ENCODE measurements at places on chromosomes 4 and X.
A peak's percentile ranks its signal among the peaks of the same experiment; 100 is the strongest.

GRCh38 chr4:2168469-2169319, 73.2 kb downstream of the HAUS3 start:
- peak; percentile 62 for DNase-seq

DNA sequence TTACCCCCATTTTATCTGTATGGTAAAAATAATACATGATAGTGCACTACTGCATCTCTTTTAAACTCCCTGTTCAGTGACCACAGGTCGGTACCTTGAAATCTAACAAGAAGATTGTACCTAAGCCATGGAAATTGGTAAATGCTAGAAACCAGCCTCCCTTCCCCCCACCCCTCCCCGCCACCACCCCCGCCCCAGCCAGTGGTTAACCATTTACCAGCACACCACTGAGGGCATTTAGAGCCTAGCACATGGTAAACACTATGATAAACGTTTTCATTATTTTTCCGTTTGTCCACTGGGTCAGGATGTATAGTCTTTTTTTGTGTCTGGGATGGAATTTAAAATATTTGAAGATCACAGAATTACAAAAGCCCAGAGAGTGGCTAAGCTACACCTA, 703 bp upstream of the FTSJ1 start:
- DNase-seq = no peak

- DNase-seq = no peak
These were observed 4.1 kb upstream of the PPBP start for GRCh38 chr4:73992050-73992449.

DNA sequence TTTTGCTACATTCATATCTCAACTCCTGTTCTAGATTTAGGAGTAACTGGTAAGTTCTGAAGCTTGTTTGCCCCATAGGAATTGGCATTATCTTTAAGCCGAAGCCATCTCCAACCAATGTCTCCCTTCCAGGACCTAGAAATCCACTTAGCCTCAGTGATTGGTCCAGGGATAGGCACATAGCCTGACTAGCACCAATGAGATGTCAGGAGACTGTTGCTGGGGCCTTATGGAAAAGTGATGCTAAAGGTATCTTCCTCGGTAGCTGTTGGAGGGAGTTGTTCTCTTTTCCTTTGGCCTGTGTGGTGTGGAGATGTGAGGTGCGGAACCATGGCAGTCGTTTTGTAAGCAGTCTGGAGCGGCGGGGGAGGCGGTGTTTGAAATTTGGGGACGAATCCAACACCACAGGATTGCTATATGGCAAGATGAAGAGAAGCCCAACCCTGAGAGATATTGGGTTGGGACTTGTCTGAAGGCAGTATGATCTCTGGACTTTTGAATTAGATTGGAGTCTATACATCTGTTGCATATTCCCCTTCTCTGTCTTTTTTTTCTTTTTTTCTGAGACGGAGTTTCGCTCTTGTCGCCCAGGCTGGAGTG, 109.8 kb upstream of the ATP6AP2 start:
- no peak for DNase-seq

GRCh38 chr4:107036584-107037198, 578 bp upstream of the DKK2 start:
- no peak for DNase-seq

DNA sequence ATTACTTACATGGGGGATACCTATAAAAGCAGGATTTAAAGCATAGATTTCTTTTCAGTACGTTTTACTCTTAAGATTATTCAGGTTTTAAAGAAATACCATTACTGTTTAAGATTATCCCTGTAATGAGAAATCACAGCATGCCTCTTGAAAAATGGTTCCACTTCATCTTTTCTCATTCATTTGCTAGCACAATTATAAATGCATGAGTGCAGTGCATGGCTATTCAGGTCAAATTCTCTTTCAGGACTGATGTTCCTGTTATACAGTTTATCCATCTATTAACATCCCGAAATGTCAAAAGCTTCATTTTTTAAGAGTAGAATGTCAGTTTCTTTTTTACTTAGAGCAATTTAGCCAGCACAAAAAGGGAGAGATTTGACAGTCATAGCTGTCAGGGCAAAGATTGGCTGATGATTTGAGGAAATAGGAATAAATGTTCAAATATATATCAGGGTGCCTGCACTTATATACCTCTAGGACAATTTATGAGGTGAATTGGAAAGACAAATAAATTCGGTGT, 135.2 kb downstream of the ADGRL3 start:
- no peak for DNase-seq

DNA sequence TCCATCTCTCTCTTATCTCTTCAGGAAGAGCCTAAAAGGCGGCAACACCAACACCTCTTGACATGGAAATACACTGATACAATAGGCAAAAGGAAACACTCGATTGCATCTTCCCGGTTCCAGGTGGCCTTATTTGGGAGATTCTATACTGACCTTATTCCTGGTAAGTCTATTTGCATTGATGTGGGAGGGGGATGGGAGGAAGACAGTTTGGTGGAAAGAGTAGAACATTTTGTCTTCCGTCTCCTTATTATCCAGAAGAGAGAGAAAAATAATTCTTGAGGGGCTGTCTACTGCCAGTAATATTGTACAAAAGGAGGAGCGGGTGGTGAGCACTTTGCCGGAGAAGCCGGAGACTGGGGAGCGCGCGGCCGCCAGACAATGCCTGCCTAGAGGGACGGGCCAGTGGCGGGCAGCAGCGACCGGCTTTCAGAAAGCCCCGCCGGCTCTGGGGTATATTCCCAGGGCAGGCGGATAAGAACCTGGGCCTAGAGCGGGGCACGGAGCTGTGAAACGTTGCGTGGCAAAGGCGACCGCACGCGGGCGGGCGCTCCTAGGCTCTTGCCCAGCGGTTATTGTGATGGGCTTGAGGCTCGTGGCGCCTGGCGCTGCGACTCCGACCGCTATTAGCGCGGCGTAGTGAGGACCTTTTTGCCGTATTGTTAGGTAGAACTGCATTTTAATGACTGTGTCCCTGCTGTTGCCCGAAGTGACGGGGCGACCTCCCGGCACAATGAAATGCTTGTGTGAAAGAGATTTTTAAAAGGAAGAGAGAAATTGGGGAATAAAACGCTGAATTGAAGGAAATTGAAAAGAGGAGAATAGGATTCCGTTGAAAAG, 518 bp downstream of the PRDM8 start:
- DNase-seq = no peak

DNA sequence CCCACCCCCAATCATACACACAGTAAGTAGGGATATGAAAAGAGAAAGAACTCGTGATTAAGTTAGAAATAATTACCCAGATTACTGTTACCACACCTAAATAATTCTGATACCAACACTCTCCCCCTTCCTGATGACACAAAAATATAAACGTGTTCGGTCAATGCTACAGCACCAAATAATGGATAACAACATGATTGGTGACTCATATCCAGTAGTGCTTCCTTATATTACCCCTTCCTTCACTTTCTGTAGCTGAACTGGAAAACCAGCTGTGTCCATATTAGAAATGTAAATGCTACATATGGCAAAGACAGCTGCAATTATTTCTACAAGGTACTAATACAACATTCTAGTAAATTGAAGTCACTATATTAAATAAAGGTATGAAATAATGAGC, 20.8 kb downstream of the EIF4E start:
- DNase-seq = no peak

- no peak for DNase-seq
These were observed 58.7 kb upstream of the KDR start for GRCh38 chr4:55183926-55184599.

DNA sequence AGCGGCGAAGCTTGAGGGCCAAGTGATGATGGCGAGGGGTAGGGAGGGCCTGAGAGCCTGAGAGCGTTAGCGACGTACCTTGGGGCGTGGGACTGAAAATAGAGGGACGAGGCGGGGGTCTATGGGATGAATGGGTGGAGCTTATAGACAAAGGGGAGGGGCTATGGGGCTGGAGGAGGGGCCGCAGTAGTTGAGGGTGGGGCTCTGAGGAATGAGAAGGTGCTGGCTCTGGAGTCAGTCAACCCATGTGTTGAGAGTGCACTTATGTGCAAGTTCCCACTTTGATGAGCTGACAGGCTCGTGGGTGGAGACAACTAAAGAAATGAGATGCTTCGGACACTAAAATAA, 488 bp downstream of the TBC1D25 start:
- DNase-seq = peak; percentile 61

DNA sequence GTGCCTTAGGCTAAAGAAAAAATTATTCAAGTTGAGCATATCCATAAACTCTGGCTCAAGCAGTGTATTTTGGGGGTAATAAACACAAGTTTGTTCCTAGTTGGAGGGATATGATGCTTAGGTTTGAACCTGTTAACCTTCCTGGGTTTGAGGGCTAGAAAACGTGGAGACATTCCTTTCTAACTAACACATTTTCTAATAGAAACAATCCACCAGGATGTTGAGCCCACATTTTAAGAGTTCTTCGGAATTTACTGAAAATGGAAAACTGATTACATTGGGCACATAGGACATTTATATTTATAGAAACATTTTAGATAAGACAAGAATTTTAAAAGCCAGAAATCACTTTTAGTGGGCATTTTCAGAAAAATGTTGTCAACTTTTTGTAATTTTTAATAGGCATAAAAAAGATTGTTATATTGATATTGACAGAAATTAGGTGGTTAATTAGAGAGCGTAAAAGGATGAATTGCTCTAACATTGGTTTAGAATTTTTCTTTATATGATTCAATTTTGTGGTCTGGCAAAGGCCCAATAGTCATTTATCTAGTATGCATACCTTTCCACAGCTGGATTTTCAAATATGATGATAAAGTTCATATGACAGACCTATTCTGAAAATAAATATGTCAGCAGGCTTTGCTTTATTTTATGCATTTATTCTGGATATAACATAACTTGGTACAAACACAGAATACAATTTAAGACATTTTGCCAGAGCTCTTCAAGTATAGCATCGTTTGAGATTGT, 49.2 kb downstream of the CEP44 start:
- no peak for DNase-seq

DNA sequence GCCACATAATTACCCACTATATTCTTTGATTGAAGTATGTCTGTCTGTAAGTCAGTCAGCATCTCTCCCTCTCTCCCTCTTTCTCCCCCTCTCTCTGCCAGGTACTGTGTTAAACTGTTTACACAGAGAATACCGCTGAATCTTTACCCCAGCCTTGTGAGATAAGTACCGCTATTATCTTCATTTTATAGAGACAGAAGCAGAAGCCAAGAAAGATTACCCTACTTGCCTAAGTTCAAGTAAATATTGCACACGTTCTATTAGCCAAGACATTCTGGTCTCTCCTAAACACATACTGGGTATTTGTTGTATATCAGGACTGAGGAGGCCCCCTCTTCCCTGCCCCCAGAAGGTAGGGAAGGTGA, 695 bp upstream of the GPR101 start:
- DNase-seq = no peak

GRCh38 chr4:98293104-98293887, 32.1 kb downstream of the RAP1GDS1 start:
- DNase-seq = no peak

GRCh38 chr4:169268951-169269760, 1.6 kb downstream of the SH3RF1 start:
- DNase-seq = peak; percentile 55

GRCh38 chr4:20288047-20288650, 36.4 kb downstream of the SLIT2 start:
- no peak for DNase-seq

DNA sequence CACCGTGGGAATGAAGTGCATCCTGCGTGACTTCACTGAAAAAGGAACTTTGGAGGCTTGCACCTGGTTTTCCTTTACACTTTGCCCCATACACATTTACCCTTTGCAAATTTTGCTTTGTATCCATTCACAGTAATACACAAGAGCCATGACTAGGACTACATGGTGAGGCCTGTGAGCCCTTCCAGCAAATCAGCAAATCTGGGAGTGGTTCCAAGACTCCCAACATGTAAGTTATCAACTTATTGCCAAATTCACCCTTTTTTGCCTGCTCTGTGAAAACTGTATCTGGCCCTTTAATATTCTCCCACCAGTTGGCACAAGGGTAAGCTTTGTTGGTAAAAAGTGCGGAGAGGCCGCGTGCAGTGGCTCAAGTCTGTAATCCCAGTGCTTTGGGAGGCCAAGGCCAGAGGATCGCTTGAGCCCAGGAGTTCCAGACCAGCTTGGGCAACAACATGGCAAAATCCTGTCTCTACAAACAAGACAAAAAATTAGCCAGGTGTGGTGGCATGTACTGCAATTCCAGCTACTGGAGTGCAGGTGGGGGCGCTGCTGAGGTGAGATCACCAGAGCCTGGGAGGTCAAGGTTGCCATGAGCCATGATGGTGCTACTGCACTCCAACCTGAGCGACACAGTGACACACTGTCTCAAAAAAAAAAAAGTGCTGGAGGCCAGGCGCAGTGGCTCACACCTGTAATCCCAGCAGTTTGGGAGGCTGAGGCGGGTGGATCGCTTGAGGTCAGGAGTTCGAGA, 5.0 kb downstream of the PRMT9 start:
- peak; percentile 7 for DNase-seq

DNA sequence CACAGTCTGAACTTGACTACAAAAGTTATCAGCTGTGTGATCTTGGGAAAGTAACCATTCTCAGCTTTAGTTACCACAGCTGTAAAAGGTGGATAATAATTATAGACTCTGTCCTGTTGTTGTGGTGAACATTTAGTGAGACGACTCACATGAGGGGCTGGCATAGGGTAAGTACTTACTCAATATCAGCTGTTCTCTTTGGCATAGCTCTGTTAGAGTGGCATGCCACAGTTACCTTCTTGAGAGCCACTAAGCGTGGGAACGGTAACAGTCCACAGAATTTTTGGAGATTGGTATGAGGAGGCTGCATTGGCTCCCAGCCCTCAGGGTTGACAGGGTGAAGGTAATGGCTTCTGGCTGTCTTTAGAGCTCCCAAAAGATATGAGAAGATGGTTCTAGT, 13.2 kb upstream of the HAND2 start:
- DNase-seq = no peak

DNA sequence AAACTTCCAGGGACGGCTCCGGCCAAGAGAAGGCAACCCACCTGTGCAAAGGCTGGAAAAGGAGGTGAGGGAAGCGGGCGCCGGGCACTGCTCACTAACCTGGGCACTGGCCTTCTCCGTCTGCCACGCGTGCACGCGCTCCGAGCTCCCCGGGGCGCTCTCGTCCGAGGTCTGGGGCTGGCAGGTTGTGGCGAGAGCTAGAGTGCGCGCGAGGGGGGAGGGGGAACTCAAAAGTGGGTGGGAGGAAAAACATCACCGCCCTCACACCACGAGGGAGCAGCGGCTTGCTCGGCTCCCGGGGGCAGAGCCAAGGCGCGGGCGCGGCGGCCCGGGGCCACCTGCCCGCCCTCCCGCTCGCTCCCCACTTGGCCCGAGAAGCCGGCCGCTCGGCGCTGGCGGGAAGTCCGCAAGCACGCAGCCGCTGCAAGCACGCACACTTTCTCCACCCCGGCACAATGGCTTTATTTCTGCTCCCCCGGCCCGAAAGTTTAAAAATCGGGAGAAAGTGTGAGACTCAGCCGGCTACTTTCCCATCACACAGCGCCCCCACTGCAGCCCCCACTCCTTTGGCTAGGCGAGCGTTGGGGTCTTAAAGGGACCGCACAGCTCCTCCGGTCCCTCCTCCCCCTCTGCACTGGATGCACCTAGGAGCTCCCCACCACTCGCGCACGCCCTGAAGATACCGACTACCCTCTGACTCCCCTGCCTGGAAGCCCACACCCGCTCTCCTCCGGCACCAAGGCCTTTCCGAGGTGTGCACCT, at the start of gene CHRDL1:
Gene CHRDL1 (minus strand): TSS at position 173 of the 762 bp plus-strand sequence. CDS start 3,636 bp downstream, outside the sequence.
- no peak for DNase-seq
